ENCODE measurements at places on chromosomes 1 and 21.

DNA sequence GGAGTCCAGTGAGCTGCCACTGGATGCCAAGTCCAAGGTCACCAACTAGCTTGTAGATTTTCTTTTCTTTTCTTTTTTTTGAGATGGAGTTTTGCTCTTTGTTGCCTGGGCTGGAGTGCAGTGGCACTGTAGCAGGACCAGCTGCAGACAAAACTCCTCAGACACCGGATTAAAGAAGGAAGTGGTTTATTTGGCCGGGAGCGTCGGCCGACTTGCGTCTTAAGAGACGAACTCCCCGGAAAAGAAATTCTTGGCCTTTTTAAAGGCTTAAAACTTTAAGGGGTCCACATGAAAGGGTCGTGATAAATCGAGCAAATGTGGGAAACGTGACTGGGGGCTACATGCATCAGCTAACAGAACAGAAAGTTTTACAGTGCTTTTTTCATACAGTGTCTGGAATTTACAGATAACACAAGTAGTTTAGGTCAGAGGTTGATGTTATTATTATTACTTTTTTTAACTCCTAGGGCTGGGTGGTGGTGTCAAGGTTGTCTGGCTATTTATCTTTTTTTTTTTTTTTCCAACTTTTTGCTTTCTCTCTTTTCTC, 36.4 kb upstream of the CFAP126 start:
- DNase-seq: no peak

DNA sequence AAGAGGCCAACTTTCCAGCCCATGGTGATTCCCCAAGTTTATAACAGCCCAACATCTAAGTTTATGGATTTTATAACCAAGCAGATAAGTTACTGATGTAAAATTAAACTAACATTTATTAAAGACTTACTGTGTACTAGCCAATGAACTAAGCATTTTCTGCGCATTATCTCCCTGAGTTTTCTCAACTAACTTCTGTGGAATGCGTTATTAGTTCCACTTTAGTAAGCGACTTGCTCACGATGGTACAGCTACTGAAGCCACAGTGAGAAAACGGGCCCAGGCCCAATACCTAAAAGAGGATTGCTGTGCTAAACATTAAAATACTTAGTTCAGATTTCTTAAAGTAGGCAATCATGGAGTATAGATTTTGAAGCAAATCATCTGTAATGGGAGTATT, 61.0 kb downstream of the ZBTB18 start:
- DNase-seq: no peak

DNA sequence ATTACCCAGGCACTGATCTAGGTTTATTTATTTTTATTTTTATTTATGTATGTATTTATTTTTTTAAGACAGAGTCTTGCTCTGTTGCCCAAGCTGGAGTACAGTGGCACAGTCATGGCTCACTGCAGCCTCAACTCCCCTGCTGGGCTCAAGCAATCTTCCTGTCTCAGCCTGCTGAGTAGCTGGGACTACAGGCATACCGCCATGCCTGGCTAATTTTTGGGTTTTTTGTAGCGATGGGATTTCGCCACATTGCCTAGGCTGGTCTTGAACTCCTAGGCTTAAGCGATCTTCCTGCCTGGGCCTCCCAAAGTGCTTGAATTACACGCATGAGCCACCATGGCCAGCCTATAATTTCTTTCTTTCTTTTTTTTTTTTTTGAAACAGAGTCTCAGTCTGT, 9.4 kb downstream of the PHACTR4 start:
- DNase-seq: no peak

GRCh38 chr1:19698181-19698580, 33.5 kb downstream of the HTR6 start:
- no peak for DNase-seq

DNA sequence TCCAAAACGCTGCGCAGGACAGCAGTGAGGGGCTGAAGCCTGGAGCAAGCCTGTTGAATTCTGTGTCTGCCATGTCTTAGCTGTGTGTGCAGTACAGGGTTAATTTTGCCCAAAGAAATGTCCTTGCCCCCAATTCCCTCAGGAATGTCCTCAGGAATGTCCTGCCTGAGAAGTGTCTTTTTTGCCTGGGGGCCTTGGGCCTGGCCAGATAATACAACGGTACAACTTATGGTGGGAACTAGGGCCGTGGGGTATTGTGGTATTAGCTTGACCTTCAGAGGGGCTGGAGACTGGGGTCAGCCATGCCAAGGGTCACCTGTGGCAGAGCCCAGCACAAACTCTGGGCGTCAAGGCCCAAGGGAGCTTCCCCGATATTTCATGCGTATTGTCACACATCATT, 107.7 kb downstream of the AJAP1 start:
- no peak for DNase-seq

GRCh38 chr1:185351734-185352466, 34.9 kb upstream of the IVNS1ABP start:
- DNase-seq: no peak

GRCh38 chr1:175539986-175540385, 203.4 kb downstream of the TNR start:
- DNase-seq: no peak

GRCh38 chr1:156625436-156626078, 6.3 kb downstream of the HAPLN2 start:
- peak; percentile 74 for DNase-seq

DNA sequence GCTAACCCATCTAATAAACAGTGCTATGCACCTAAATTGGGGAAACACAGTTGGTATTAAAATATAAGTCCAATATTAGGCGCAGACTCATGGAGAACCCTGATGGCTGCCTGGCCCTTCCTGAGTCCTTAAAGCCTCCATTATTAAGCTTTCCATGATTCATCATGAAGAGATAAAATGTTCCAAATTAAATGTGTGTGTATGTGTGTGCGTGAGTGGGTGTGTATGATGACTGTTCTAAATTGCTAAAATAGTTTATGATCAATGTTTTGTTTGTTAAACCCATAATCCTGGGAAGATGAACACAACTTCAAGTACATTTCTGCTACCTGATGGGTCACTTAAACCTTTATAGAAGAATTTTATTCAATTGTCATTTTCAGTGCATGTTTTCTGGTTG, 6.3 kb upstream of the RBBP5 start:
- DNase-seq: no peak

GRCh38 chr1:241600496-241600901, 39.7 kb downstream of the CHML start:
- no peak for DNase-seq

All from G401 (cell line).